ENCODE measurements at places on chromosomes 7 and 10.

- DNase-seq: no peak
Observed at GRCh38 chr10:12476656-12477055, 127.3 kb downstream of the CAMK1D start.

DNA sequence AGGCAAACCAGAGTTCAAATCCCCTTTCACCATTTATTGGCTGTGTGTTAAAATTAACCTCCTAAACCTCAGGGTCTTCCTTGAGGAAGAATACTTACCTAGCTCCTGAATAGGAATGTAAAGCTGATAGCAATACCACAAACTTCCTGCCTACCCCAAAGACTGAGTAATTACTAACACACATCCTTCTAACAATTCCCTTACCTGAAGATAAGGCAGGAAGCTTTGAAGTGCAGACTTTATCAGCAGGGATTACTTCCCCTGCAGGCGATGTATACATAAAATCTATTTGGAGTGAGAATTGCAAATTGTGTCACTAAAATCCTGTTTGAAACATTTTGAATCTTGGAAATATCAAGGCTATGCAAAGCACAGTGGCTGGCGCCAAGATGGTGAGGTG is 21.2 kb downstream of the EVX1 start:
- DNase-seq: no peak

- no peak for DNase-seq
Observed at GRCh38 chr7:113045379-113045778, 41.2 kb downstream of the GPR85 start.

DNA sequence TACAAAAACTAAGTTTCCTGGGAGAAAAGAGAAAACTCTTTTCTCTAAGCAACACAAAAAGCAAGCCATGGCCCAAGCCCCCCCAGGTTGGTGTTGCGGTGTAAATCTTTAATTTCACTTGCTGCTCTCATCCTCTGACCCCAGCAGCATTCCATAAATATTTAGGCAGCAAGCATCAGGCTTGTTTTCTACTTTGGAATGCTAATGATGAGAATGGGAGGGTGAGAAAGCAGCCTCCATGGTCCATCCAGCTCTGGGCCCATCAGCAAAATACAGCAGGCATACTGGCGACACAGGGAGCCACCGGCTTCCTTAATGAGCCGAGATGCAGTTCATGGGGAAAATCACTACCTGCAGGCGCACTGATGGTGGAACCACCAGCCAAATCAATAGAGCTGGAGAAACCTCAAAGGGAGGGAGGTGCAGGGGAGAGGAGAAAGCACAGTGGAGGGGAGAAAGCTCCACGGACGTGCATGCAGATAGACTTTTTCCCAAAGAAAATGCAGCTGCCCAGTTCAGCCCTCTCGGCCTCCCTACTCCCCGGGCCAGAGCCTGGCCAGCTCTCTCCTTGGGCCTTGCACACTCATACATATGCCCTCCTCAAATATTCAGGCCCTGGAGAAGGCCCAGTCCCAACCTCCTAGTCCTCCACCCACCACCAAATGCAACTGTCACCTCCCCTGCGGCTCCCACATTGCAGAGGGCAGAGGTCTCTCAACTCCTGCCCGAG is 131.9 kb downstream of the GRID1 start:
- DNase-seq: no peak

GRCh38 chr7:121286742-121287734 is 41.8 kb upstream of the WNT16 start:
- no peak for DNase-seq

DNA sequence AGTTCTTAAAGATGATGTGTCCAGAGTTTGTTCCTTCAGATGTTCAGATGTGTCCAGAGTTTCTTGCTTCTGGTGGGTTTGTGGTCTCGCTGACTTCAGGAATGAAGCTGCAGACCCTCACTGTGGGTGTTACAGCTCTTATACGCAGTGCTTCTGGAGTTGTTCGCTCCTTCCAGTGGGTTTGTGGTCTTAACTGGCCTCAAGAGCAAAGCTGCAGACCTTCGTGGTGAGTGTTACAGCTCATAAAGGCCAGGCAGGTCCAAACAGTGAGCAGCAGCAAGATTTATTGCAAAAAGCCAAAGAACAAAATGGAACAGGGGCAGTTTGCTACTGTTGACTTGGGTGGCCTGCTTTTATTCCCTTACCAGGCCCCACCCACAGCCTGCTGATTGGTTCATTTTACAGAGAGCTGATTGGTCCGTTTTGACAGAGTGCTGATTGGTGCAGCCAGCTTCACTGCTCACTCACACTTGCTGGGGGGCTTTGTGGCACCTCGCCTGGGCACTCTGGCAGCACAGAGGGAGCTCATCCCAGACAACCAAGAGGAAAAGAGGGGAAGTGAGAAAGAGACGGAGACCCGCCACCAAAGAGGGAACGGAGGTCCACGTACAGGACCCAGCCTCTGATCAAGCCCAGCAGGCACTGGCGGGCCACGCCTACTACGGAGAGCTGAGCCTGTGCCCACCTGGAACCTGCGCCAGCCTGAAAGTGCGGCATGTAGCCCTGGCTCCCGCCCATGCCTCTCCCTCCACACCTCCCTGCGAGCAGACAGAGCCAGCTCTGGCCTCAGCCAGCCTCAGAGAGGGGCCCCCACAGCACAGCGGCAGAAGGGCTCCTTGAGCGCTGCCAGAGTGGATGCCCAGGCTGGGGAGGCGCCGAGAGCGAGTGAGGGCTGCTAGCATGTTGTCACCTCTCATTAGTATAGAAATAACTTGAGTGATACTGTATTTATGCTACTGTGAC is 55.8 kb upstream of the SEMA3C start:
- DNase-seq: no peak

DNA sequence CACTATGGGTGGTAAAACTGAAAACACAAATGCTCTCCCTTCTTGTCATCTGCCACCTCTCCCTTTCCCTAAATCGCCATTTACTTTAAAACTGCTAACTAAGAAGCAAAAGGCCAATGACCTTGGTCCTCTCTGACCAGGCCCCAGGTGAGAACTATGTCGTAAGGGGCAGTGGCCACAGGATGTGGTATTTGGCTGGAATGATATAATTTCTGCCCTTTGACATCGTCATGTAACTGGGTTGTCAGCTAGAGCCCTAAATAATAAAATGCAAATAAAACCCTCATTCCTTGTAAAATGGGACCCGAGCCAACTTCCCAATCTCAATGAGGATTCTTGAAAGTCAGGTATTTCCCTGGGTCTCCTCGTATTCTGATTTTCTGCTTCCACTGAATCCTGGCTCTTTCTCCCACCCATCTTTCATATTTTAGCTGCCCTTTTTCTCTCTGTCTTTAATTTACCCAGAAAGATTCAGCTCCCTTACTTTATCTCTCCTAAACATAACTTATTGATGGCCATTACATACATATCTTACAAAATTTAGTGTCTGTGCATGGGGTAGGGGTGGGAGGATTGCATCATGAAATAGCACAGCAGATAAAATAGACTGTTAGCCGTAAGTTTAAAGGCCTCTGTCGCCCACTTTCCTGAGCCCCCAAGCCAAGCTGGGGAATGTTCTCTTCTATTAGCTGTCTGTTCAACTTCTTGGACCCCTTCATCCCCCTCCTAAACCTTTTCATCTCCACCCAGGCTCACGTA is 3.2 kb upstream of the EEPD1 start:
- DNase-seq: no peak

DNA sequence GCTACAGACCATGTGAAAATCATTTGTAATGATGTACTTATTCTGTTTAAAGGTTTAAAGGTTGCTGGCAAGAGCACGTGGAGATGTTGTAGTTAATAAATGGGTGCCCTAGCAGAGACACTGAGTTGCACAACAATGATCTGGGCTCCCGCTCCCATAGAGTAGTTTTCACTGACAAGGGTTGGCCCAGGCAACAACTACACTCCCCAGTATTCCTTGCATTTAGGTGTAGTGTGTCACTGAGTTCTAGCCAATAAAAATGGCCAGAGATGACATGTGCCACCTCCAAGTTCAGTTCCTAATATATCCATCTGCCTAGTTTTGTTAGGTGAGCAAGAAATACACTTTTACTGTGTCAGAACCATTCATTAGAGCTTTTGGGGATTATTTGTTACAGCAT is 392.1 kb upstream of the MTPN start:
- DNase-seq: no peak

DNA sequence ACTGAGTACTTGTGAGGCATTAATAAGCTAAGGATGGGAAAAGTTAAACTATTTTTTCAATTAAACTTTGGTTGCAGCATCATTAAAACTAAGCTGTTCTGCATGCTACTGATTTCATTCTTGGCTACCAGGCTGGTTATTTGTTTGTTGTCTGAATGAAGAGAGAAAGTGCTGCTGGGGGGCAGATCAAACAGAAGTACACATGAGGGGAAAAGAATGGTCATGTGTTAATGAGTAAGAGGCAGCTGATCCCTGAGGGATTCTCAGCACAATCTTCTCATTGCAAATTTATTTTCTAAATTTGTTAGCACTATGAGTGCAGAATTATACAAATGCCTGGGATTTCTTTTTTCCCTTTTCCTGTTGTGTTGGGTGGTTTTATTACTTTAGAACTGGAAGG is 213.2 kb upstream of the HPS1 start:
- DNase-seq: no peak

DNA sequence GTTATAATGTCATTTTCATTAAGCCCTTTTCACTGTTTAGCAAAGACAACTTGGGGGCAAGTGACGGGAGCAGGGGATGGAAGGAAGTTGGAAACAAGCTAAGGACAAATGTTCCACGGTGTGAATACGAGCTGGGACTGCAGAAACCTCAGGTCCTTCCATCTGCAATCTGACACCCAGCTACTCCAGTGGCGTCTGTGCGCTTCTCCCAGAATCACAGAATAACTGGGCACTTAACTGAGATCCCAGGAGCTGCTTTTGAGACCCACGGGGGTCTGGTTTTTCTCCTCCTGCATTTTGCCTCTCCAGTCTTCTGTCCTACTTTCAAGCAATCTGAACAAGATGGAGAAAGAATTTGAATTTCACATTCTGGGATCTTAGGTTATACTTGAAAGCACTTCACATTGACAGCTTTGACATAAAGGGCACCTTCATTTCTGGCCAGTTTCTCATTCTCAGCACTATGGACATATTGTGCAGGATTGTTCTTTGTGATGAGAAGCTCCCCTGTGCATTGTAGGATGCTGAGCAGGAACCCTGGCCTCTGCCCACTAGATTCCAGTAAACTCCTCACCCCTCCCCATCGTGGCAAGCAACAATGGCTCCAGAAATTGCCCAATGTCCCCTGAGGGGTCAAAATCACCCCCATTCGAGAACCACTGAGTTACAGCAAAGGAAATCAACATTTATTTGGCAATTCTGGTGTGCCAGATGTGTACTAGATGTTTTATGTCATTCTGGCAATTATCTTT is 194.1 kb downstream of the CACNB2 start:
- DNase-seq: no peak

DNA sequence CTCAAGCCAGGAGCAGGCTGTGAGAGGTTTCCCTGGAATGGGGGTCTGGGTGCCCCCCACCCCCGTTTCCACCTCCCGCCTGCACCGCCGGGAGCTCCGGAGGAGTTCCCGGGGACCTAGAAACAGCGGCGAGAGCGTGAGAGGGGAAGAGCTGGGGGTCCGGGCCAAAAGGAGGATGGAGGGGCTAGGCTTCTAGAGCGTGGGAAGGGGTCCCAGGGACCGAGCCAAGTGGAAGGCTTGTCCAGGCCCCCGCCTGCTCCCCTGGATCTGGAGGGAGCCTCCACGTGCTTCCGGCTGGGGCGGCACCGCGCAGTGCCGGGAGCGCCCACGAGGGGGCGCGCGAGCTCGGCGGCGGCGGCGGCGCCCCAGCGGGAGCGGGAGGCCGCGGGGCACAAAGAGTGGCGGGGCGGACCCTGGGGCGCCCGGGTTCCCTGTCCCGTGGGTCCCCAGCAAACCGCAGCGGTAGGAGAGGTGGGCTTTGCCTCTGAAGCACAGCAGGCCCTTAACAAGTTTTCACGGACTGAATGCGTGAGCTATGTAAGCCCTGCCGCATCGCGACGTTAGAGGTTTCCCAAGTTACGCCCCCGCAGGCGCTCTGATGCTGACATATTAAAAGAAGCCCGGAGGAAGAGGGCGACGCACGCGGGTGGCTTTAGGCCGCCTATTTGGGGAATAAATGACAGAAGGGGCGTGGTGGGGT is 104.4 kb upstream of the LRRC4 start:
- no peak for DNase-seq

DNA sequence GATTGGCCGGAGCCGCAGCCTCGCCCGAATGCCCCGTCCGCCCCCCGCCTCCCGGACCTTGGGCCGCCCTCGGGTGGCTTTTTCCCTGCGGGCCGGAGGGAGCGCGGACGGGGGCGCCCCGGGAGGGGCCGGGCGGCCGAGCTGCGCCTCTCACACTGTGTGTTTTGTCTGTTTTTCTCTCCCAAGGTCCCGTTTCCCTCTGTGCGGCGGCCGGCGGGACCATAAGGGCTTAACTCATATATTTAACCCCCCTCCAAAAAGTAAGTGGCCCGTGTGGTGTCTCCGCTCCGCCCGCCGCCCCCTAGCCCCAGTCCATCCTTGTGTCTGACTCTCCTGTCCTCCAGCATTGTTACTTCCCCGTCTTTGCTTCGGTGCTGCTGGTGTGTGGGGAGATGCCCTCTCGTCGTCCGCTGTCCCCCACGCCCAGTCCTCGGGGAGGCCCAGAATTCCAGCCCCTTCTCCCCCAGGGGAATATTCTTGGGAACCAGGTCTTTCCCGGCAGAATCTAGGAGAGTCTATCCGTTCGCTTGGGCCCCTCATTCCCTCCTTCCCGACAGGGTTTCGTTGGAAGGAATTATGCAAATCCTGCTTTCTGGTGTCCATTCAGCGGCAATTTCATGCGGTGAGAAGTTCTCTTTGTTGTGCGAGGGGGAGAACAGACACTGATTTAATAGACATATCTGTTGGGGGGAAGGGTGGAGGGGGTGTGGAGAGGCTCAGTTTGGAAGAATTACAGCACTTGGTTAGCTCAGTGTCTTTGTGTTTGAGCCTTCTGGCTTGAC is 1.3 kb downstream of the LCOR start:
- DNase-seq: no peak

DNA sequence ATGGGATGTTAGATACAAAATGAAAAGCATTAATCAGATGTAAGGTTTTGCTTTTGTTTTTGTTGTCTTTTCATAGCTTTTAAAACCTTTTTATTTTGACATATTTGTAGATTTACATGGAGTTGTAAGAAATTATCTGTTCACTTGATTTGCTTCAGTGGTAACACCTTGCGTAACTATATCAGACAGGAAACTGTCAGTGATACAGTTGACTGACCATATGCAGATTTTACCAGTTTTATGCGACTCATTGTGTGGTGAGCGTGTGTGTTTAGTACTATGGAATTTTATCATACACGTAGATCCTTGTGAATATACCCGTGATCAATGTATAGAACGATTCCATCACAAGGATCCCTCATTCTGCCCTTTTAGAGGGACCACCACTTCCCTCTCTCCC is 701.4 kb downstream of the SUGCT start:
- DNase-seq: no peak

- no peak for DNase-seq
Observed at GRCh38 chr7:78441737-78442136, 643.2 kb downstream of the PHTF2 start.

DNA sequence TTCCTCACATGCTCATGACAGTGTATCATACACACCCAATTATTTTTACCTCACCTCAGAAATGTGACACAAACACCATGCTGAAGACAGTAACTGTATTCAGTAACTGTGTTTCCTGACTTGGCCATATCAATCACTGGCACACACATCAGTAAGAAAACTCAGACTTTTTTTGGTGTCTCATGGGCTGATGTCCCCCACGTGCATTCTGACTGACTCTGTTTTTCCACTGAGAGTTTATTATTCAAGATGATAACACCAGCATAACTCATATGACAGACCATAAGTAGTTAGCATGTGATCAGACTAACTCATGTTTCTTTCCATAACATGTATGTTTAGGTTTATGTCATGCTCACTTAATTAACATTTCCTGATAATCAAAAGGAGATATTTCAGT is 124.8 kb downstream of the CD36 start:
- DNase-seq: no peak

GRCh38 chr10:113130014-113130641 is 180.1 kb downstream of the TCF7L2 start:
- DNase-seq: no peak
